Cortex of kidney (tissue), 1 donor: ENCODE measurements at places on chromosomes 3 and 15.

DNA sequence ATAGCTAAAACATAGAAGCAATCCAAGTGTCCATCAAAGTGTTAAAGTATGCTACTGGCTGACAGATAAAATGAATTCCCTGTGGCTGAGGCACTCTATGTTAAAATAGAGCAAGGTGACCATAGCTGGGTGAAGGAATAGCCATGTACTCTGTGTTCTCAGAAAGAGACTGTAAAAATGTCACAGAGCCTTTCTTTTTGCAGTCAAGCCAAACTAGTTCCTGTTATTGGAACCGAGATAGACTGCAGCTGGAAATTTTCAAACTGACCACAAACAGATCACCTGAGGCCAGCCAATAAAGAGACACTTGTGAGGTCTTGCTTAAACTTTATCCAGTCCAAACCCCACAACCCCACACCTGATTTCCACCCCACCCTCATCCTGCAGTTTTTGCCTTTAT is 422.8 kb upstream of the NAALADL2 start:
- DNase-seq: no peak

DNA sequence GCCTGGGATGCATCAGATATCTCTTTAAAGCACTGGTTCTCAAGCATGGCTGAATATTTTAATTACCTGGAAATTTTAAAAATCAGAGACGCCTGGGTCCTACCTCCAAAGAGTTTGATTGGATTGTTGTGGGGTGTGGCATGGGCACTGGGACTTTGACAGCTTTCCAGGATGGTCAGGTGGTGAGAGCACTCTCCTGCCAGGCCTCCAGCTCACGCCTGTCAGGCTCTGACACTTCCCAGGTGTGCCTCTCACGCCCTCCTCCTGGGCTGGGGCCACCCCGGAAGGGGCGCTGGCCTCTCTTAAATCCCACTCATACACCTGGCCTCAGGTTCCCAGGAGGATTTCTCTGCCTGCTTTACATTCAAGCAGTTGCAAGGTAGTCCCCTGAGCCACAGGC is 48.5 kb downstream of the AMOTL2 start:
- no peak for DNase-seq

DNA sequence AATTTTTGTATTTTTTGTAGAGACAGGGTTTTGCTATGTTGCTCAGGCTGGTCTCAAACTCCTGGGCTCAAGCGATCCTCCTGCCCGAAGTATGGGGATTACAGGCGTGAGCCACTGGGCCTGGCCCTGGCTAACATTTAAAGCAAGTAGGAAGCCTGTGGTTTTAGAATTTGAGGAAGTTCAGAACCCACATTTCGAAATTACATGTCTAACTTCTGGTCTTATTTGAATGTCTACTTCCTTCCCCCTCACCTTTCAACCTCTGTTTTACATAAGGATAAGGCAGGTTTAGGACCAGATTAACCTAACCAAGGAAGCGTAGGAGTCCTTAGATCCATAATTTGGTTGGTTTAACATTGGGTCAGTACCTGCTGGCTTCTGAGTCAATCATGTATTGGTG is 120.5 kb upstream of the PROK2 start:
- DNase-seq: no peak

DNA sequence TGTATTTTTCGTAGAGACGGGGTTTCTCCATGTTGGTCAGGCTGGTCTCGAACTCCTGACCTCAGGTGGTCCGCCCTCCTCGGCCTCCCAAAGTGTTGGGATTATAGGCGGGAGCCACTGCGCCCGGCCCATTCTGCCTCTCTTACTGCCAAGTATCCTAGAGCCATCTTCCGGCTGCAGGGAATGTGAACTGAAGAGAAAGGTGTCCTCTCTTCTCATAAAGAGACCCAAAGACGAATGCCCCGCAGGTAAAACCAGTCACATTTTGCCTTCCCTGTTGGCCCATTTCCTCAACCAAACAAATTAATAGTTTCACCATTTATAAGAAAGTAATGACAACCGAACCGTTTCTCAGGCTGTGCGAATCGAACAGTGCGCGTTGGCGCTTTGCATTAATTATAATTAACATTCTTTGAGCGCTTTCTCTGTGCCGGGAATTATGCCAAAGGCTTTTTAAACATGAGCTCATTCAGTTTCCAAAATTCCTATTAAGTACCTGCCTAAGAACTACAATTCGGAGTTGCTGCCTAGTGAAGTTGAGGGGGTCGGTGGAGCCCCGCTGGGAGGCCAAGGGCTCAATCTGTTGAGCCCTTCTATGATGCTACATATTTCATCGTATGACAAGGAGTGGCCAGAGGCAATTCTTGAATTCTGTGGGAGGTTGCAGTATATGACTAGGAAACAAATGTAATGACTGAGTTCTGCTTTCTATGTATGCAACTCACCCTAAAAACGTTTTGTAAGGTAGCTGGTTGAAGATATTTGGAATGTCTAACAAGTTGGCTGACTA is 819 bp upstream of the RPL24 start:
- no peak for DNase-seq

- DNase-seq: no peak
These were observed 94.9 kb downstream of the ATP10A start for GRCh38 chr15:25768271-25768670.

DNA sequence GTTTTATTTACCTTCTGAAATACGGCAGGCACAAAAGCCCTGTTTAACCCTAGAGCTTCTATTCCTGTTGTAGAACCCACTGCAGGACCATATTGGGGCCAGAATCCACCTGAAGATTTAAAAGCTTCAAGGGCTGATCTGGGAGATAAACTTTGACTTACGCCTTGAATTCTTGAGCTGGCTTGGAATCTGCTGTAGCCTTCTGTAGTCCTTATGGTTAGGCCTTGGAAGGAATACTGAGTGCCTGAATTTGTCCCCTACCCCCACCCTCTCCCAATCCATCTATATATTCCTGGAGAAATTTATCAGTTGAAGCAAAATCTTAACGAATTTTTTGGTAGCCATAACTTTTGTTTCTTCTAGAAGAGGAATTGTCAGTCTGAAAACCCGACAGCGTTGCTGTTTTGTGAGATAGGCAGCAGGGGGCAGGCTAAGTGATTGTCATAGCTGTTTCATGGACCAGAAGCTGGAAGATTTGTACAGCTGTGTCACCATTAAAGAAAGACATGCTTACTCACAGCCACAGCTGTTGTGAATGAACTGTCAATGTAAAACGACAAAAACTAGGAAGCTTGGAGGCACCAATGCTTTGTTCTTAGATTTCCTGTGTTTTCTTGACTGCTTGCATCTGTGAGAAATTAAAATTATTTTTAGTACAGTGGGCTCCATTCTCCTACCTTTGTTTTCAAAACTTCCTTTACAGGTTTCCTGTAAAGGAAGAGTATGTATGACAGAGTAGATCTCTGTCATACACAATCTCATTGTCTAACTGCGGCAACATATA is 12.8 kb downstream of the LXN start:
- DNase-seq: no peak

DNA sequence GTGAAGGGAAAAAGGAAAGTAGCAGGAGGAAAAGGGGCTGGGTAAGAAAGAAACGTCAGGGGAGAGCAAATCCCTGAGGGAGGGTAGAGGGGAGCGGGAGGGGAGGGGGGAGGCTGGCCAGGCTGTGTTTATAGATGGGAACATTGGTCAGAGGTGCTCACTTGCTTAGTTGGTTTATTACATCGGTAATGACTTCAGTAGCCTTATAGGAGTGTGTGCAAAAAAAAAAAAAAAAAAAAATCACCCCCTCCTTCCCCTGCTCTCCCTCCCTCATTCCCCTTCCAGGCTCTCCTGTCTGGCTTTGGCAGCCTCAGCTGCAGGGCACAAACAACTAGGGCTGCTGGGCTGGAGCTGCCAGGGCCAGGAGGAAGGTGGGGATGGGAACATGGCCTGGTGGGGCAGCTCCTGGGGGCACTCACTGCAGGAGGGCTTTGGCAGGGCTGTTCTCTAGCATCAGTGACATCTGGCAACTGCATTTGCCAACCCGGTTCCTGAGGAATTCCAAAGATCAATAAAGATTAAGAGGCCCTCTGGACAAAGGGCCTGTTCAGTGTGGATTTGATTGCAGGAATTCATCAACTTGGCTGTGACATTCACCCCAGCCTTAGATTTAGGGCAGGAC is 334.5 kb upstream of the FRG2C start:
- DNase-seq: no peak

DNA sequence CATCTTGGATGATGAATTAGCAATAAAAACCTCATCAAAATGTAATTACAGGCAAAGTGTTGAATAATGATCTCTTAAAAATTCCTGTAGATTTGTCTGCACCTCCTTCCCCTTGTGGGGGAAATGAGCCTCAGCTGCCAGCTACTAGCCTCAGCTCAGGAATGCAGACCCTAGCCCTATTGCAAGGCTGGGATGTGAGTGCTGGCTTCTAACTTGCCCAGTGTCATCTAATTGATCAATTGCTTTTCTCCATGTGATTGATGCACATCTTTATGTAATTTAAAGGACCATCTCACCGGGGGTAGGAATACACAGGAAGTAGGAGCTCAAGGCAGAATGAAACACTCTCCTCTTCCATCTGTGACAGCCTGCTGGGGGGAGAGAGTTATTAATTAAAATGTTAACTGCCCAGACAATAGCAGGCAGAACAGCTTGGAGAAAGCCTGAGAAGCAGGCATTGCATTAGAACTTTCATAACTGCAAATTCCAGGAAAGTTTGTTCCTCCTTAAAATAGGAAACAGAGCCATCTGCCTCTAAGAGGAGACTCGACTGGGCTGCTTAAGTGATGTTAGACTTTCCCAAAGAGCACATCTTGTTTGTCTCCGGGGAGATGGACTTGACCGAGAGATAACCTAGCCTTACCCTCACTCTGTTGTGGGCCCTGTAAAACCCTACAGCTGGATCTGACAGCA is 69.6 kb downstream of the LRTM1 start:
- no peak for DNase-seq

DNA sequence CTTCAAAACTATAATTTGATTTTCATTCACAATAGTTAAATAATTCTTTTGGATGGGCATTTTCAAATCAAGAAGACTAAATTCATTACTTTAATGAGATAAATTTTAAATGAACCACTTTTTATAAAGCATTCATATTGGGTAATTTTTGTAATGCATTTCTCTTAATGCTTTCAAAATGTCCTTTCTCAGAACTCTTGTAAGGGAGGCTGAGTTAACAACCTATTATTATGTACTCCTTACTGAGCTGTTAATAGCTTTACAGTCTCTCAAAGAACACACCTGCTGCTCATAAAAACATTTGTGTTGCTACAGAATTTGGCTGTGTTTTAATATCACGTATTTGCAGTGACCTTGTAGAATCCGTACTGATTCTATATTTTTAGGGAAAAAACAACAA is 334.0 kb upstream of the ARL6 start:
- DNase-seq: no peak

- DNase-seq: no peak
These were observed 50.0 kb upstream of the TRPM1 start for GRCh38 chr15:31151301-31152233.

- DNase-seq: no peak
These were observed 31.0 kb upstream of the KLHL6 start for GRCh38 chr3:183586477-183586876.

GRCh38 chr3:194270627-194271459 is 80.3 kb downstream of the CPN2 start:
- no peak for DNase-seq

DNA sequence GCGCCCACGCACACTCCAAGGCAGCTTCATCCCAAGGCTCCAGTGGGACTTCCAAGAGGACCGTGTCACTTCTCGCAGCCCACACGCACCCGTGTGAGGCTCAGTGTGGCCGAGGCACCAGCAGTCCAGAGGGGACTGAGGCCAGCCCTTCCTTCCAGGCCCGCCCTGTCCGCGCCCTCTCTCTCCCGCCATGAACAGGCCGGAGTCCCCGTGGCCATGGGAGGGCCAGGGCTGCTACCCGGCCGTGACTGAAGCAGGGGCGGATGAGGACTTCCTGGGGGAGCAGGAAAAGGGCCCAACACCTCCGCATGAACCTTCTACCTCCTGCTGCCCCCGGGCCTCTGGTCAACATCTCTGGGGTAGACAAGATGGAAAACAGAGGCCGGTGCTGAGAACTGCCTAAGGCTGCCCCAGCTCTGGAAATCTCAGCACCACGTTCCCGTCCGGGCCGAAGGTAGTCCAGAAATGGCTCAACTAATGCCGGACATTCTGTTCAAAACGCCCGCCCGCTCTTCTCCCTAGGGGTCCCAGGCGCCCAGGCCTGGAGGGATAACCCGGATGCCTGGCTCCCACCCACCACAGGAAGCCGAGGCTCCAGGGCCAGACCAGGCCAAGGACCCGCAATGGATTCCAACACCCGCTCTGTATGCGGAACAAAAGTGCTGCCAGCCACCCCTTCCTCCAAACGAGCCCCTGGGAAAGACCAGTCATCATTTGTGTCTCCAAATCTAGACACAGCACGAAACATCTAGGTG is 32.7 kb downstream of the TNK2 start:
- DNase-seq: no peak

GRCh38 chr3:108178676-108179075 is 43.5 kb downstream of the IFT57 start:
- DNase-seq: no peak

- DNase-seq: no peak
These were observed 26.5 kb downstream of the IQSEC1 start for GRCh38 chr3:13046569-13047274.

DNA sequence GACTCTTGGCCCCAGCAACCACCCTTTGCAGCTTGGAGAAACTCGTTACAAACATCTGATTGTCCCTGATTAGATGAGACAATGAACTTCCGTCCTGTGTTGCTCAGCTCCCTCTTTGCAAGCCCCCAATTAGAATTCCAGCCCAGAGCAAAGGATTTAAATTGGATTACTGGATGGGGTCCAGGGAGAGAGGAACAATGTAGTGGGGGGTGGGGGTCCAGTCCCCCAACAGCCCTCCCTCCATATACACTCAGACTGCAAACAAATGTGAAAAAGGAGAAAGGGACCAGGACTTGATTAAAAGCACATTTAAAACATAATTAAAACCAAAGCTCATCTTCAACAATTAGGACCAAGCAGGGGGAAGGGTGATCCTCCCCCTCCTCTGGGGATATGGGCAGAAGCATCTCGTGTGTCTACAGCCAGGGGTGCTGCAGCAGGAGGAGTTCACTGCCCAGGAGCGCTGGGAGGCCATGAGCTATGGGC is 71.7 kb upstream of the TMEM115 start:
- no peak for DNase-seq

DNA sequence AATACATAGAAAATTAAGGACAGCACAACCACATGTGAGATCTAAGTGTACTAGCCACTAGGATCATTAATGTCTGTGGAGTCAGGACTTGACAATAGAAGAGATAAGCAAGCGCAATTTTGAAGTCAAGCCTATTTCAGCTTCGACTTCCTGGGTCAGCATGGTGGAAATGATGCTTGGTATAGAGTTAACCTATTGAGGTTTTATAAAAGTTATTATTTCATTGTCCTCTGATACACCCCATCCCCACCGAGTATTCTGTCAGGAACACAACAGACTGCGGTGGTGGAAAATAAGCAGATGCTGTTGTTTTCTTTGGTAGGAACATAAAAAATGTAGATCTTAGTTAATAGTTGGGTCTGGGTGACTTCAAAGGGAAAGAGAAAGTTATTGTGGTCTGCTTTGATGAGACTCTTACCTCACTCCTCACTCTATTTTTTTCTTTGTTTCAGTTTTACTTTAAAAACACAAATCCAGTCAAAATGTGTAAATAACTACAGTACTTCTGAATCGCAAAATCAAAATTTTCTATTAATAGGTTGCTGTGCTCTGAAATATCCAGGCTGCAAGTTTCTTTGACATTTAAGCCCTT is 82.1 kb downstream of the IL5RA start:
- DNase-seq: no peak
